Progenitor cell of endocrine pancreas (in vitro differentiated cells): ENCODE measurements at places on chromosomes 5 and 9. TPM values are rescaled to one million over a fixed set of nuclear protein-coding genes. Genes with fewer than 3 reads are reported as not detected.

Gene LPAR1
- total RNA-seq = 16.2 and 17.4 TPM in 2 replicates

- H3K36me3 ChIP-seq = no peaks in the 10 kb centered on the region
- no peak overlapping the region for H3K27ac ChIP-seq
- H3K4me1 ChIP-seq = peaks cover 15% of the 10 kb centered on the region
- DNase-seq = no peak
These were observed 68.2 kb upstream of the CDH10 start for GRCh38 chr5:24712947-24713346.

GRCh38 chr5:154944716-154945115 is 3.8 kb downstream of the MRPL22 start:
- H3K4me3 ChIP-seq = no peak overlapping the region
- H3K36me3 ChIP-seq = peaks cover 2% of the 10 kb centered on the region
- no peak overlapping the region for H3K27ac ChIP-seq
- H3K27me3 ChIP-seq = no peaks in the 10 kb centered on the region
- H3K4me1 ChIP-seq = peaks cover 16% of the 10 kb centered on the region

GRCh38 chr5:2013301-2014057 is 130.8 kb upstream of the IRX4 start:
- no peak overlapping the region for H3K27ac ChIP-seq
- no peak overlapping the region for H3K4me3 ChIP-seq
- no peaks in the 10 kb centered on the region for H3K36me3 ChIP-seq
- DNase-seq = no peak
- peaks cover 3% of the 10 kb centered on the region for H3K4me1 ChIP-seq

DNA sequence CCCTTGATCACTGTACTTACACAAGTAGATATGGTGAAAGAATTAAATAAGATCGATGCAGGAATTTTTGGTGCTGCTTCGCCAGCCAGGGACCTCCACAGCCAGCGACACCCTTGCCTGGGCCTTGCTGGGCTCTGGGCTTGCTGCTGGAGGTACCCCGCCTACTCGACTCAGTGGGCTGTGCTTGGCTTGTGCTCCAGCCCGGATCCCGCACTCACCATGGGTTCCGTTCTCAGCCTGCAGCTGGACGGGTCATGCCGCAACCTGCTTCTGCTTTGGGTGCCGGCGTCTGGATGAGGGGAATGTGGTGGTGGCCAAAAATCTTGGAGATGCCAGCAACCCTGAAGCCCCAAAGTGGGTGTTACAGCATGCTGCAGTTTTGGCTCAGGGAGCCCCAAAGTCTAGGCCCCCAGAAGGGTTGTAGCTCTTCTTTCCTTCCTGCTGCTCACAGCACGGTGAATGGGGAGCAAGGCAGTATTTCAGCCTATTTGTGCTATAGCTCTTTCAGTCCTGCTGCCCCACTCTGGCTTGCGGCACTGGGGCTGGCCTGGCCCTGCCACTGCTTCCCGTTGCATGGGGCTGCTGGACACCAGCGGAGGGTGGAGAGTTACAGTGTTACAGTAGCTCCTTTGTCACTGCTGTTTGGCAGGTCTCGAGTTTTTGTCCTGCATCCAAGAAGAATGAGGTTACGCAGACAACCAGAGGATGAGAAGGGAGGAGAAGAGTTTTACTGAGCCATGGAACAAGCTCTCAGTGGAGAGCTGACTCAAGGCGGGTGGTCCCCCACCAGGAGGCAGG is 48.0 kb downstream of the TARS1 start:
- H3K4me1 ChIP-seq = peaks cover 9% of the 10 kb centered on the region
- H3K27me3 ChIP-seq = no peaks in the 10 kb centered on the region
- H3K36me3 ChIP-seq = no peaks in the 10 kb centered on the region
- H3K27ac ChIP-seq = no peak overlapping the region
- DNase-seq = no peak

GRCh38 chr5:51381761-51382474 is 1.3 kb upstream of the ISL1 start:
- H3K4me3 ChIP-seq = peak overlapping the region; percentile 72
- no peak for DNase-seq
- peak overlapping the region; percentile 79 for H3K27ac ChIP-seq
- H3K4me1 ChIP-seq = peaks cover 43% of the 10 kb centered on the region

Gene HTR4
- not detected in 2 replicates for total RNA-seq

Gene PCAT7
- 12.6 and 13.1 TPM in 2 replicates for total RNA-seq

Gene SLC45A2
- total RNA-seq = 2.4 and 4.2 TPM in 2 replicates

DNA sequence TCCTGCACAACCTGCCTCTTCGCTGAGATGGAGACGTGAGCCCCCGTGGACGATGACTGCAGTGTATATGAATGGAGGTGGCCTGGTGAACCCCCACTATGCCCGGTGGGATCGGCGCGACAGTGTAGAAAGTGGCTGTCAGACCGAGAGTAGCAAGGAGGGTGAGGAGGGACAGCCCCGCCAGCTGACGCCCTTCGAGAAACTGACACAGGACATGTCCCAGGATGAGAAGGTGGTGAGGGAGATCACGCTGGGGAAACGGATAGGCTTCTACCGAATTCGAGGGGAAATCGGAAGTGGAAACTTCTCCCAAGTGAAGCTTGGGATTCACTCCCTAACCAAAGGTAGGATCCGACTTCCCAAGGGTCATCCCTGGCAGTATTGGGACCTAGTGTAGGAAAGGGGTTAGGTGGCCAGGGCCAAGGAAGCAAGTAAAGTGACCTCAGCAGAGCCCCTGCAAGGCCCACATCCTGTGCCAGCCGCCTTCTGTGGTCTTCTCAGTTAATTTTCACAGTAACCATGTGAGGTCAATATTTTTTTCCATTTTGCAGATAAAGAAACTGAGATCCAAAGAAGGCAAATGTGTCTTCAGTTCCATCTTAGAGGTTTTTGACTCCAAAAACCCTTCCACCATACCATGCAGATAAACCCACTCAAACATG is 53.8 kb downstream of the NIM1K start:
- no peak overlapping the region for H3K27ac ChIP-seq
- H3K4me3 ChIP-seq = no peak overlapping the region
- no peaks in the 10 kb centered on the region for H3K36me3 ChIP-seq
- no peak for DNase-seq

Gene ACSL6
- 0.19 and 0.36 TPM in 2 replicates for total RNA-seq

DNA sequence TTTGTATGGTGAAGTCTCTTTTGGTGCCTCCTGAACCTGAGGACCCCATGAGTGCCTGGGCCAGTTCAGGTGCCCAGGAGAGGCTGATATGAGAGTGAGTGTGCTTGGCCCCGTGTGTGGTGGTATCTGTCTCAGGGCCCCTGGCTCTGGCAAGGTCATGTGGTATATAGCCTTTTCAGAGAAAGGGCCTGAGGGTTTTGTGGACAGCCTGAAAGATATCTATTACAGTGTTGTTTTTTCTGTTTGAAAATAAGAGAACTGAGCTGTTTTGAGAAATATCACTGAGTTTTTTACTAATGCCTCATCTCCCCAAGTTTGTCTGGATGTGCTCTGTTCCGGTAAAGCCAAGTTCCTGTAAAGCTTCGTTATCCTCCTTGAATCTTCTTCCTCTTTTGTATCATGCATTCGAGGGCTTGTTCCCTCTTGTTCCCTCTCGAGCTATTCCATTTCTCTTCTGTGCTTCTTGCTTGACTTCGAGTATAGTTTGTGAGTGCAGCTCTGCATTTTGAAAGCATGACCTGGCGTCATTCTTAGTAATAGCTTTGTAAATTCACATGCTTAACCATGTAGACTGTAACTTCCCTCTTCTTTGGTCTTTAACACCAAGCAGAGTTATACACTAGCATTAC is 122.3 kb downstream of the MAST4 start:
- H3K4me1 ChIP-seq = peaks cover 22% of the 10 kb centered on the region
- no peak overlapping the region for H3K27ac ChIP-seq
- no peak for DNase-seq
- H3K36me3 ChIP-seq = no peaks in the 10 kb centered on the region
- peaks cover 2% of the 10 kb centered on the region for H3K27me3 ChIP-seq

GRCh38 chr5:32160228-32160627 is 13.9 kb downstream of the GOLPH3 start:
- no peak overlapping the region for H3K4me3 ChIP-seq
- H3K27ac ChIP-seq = no peak overlapping the region
- H3K27me3 ChIP-seq = no peaks in the 10 kb centered on the region
- H3K36me3 ChIP-seq = peaks cover 15% of the 10 kb centered on the region

Gene BHMT2
- 0.64 and 1.2 TPM in 2 replicates for total RNA-seq

DNA sequence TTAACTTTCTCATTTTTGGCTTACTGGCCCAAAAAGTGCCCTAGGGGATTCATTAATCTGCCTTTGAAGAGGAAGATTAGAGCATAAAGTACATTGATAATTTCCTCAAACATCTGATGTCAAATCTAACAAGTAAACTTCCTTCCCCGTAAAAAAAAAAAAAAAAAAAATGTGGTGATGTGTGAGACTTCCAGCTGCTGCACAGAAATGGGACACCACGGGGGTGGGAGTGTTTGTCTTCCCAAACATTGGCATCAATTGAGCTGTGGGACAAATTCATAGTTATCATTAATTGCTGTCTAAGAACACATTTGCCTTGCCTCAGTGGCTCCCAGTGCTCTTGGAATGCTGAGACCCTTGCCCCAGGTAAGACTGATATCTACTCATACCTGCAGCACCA is 149.6 kb downstream of the ADAMTS12 start:
- DNase-seq = no peak
- H3K36me3 ChIP-seq = no peaks in the 10 kb centered on the region
- no peaks in the 10 kb centered on the region for H3K27me3 ChIP-seq
- no peak overlapping the region for H3K27ac ChIP-seq

DNA sequence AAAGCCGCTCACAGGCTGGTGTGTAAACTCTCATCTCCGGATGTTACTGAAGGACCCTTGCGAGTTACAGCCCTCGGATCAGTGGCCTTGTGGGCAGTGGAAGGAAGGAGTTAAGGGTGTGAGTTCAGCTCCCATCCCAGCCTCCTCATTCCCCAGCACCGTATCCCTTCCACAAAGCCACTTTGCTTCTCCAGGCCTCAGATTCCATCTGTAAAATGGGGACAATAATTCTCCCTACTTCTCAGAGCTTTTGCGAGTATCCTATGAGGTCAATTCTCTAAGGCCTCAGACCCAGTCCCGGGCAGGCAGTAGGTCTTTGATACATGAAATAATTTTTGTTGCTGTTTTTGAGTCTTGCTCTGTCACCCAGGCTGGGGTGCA is 141.3 kb downstream of the C9orf50 start:
- H3K4me1 ChIP-seq = peaks cover 36% of the 10 kb centered on the region
- H3K27me3 ChIP-seq = no peaks in the 10 kb centered on the region
- H3K36me3 ChIP-seq = no peaks in the 10 kb centered on the region
- H3K27ac ChIP-seq = peak overlapping the region; percentile 73

Gene TRPM3
- 1.6 and 2.6 TPM in 2 replicates for total RNA-seq

Gene OR13F1
- total RNA-seq = not detected in 2 replicates

DNA sequence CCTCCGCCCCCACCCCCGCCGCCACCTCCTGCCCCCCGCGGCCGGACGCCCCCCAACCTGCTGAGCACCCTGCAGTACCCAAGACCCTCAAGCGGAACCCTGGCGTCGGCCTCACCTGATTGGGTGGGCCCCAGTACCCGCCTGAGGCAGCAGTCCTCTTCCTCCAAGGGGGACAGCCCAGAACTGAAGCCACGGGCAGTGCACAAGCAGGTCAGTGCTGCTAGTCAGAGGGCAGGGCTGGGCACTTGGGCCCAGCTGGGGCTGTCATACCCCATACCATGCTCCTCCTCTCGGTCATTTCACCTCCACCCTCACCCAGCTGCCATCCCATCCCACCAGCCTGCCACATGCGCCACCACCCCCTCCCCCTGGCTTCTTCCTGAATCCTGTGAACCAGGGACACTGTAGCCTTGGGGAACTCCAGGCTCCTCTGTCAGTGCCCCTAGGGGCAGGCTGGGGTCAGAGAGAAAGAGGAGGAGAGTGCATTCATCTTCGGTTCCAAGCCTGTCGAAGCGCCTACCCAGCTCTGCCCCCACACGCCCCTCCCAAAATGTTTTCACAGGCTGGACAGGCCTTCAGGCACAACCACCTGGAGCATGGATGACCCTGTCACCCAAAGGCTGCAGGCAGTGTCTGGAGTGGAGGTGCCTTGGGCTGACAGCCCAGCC is 122.0 kb downstream of the DAB2IP start:
- no peak for DNase-seq
- no peaks in the 10 kb centered on the region for H3K27me3 ChIP-seq
- no peak overlapping the region for H3K27ac ChIP-seq
- H3K36me3 ChIP-seq = peaks cover 22% of the 10 kb centered on the region
- H3K4me3 ChIP-seq = no peak overlapping the region

GRCh38 chr5:110840347-110840960 is 101.6 kb downstream of the SLC25A46 start:
- DNase-seq = no peak
- H3K36me3 ChIP-seq = no peaks in the 10 kb centered on the region
- H3K4me1 ChIP-seq = peaks cover 3% of the 10 kb centered on the region
- H3K4me3 ChIP-seq = no peak overlapping the region
- H3K27me3 ChIP-seq = no peaks in the 10 kb centered on the region

DNA sequence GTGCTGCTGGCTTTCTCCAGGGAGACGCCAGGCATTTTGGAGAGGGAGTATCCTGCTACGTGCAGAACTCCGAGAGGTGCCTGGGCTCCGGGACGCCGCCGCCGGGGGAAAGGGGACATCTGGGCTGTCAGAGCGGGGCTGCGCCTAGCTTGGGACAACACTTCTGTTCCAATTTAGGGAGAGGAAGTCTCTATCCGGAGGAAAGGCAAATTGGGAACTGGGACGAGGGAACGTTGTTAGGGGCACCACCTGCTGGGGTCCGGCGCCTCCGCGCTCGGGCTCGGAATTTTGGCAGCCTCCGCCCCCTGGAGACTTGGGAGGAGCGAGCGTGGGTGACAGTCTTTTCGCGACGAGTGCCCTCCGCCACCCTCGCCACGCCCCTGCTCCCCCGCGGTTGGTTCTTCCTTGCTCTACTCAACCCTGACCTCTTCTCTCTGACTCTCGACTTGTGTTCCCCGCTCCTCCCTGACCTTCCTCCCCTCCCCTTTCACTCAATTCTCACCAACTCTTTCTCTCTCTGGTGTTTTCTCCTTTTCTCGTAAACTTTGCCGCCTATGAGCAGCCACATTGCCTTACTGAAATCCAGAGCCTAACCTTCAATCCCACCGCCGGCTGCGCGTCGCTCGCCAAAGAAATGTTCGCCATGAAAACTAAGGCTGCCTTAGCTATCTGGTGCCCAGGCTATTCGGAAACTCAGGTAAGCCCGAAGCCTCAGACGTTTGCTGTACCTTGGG is 1.6 kb downstream of the TSLP start:
- H3K4me3 ChIP-seq = peak overlapping the region; percentile 77
- H3K27me3 ChIP-seq = peaks cover 86% of the 10 kb centered on the region
- H3K4me1 ChIP-seq = peaks cover 6% of the 10 kb centered on the region

Gene DAB2
- total RNA-seq = 43.9 and 46.0 TPM in 2 replicates

- no peaks in the 10 kb centered on the region for H3K36me3 ChIP-seq
- no peak overlapping the region for H3K27ac ChIP-seq
- peaks cover 13% of the 10 kb centered on the region for H3K4me1 ChIP-seq
- H3K4me3 ChIP-seq = no peak overlapping the region
- peaks cover 15% of the 10 kb centered on the region for H3K27me3 ChIP-seq
- DNase-seq = no peak
These were observed 226.0 kb downstream of the SNX18 start for GRCh38 chr5:54743581-54743980.

Gene SLIT3
- total RNA-seq = 18.8 and 19.6 TPM in 2 replicates

- peaks cover 16% of the 10 kb centered on the region for H3K36me3 ChIP-seq
- no peak overlapping the region for H3K4me3 ChIP-seq
- no peak overlapping the region for H3K27ac ChIP-seq
- no peaks in the 10 kb centered on the region for H3K4me1 ChIP-seq
- no peak for DNase-seq
These were observed 273.5 kb downstream of the ARRDC3 start for GRCh38 chr5:91109634-91110033.
